Panc1 (cell line): ENCODE measurements at places on chromosomes 3 and 15. TPM values are rescaled to one million over a fixed set of nuclear protein-coding genes. Genes with fewer than 3 reads are reported as not detected.

NPAP1 gene
- total RNA-seq: not detected

OXSR1 gene
- total RNA-seq: 33.2 TPM

THAP10 gene
- 6.7 TPM for total RNA-seq

DOCK3 gene
- total RNA-seq: 0.21 TPM

DUSP7 gene
- total RNA-seq: 13.1 TPM

FGF7 gene
- total RNA-seq: not detected

OR5K4 gene
- total RNA-seq: not detected

FBXO40 gene
- not detected for total RNA-seq

ZFYVE19 gene
- 39.5 TPM for total RNA-seq

SLC9C1 gene
- total RNA-seq: not detected

ZIC1 gene
- 0.36 TPM for total RNA-seq

CFAP100 gene
- not detected for total RNA-seq

ESYT3 gene
- 2.6 TPM for total RNA-seq

CHCHD4 gene
- total RNA-seq: 13.8 TPM

FBXO45 gene
- total RNA-seq: 21.6 TPM

LYZL4 gene
- not detected for total RNA-seq

ATP10A gene
- 0.31 TPM for total RNA-seq

SEMA7A gene
- total RNA-seq: 11.2 TPM

CCR3 gene
- total RNA-seq: not detected

A4GNT gene
- total RNA-seq: not detected

AADAC gene
- total RNA-seq: 0.26 TPM

CPB1 gene
- 4.4 TPM for total RNA-seq

ZMYND10 gene
- total RNA-seq: 3.6 TPM

LRCH3 gene
- total RNA-seq: 75.8 TPM

IL17RE gene
- 1.1 TPM for total RNA-seq

TRH gene
- total RNA-seq: not detected

GMPS gene
- total RNA-seq: 137 TPM

PGBD4 gene
- total RNA-seq: 2.3 TPM

CPLX3 gene
- total RNA-seq: not detected

TRIM42 gene
- total RNA-seq: not detected

C3orf52 gene
- total RNA-seq: 12.6 TPM

PRTG gene
- 11.4 TPM for total RNA-seq

SRGAP3 gene
- 0.82 TPM for total RNA-seq

P2RY1 gene
- total RNA-seq: 0.08 TPM

PLCH1 gene
- total RNA-seq: 0.03 TPM

EPHB3 gene
- 6.0 TPM for total RNA-seq

LOXL1 gene
- 18.6 TPM for total RNA-seq

LRRC2 gene
- not detected for total RNA-seq

SGO1 gene
- total RNA-seq: 14.8 TPM

DGKG gene
- 0.46 TPM for total RNA-seq

SST gene
- total RNA-seq: not detected

HLTF gene
- 106 TPM for total RNA-seq

GABRR3 gene
- not detected for total RNA-seq

PRSS50 gene
- 0.13 TPM for total RNA-seq

FBXO22 gene
- total RNA-seq: 65.9 TPM

LIPC gene
- total RNA-seq: not detected
